Omental fat pad (tissue), 4 donors: ENCODE measurements at places on chromosomes 16 and 17. TPM values are rescaled to one million over a fixed set of nuclear protein-coding genes. Genes with fewer than 3 reads are reported as not detected.

- DNase-seq, result no peak
Observed at GRCh38 chr16:85583491-85584181, 29.5 kb upstream of the GSE1 start.

GRCh38 chr17:75079023-75079373, 8.8 kb upstream of the SLC16A5 start:
- DNase-seq, result no peak

DNA sequence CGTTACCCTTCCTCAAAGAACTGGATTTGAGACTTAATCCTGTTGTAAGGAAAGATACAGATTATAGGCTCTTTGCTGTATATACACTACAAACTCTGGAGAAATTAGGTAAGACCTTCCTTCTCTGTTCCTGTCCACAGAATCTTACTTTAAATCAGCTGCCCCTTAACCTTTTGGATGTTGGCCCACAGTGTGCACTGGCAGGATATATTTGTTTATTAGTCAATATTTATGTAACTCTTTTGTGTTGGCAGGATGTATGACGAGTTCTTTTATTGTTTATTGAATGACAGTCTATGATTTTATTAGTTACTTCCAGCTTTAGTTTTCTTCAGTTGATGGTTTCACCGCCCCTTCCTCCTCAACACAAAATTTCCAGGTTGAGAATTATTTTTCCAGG, 19.7 kb downstream of the LRRC36 start:
- DNase-seq, result no peak

GRCh38 chr17:81114351-81115093, 50.8 kb upstream of the PVALEF start:
- no peak for DNase-seq

- no peak for DNase-seq
Observed at GRCh38 chr16:4315186-4316107, at the start of gene GLIS2. Gene GLIS2 (plus strand): TSS chr16:4316067. CDS start chr16:4332281, 16,214 bp downstream.

GRCh38 chr16:52832771-52833170, 219.9 kb downstream of the CHD9NB start:
- DNase-seq, result no peak

DNA sequence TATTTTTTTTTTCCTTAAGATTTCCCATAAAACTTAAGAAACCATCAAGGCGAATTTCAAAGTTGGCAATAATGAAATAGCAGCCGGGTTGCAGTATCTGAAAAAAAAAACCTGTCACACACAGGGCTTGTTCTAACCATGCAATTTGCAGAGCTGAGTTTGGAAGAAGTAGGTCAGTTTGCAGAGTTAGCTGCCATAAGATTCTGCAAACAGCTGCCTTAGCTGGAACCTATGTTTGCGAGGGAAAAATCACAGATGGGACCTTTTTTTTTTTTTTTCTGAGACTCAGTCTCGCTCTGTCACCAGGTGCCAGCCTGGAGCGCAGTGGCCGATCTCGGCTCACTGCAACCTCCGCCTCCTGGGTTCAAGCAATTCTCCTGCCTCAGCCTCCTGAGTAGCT, 98.5 kb upstream of the HS3ST4 start:
- no peak for DNase-seq

DNA sequence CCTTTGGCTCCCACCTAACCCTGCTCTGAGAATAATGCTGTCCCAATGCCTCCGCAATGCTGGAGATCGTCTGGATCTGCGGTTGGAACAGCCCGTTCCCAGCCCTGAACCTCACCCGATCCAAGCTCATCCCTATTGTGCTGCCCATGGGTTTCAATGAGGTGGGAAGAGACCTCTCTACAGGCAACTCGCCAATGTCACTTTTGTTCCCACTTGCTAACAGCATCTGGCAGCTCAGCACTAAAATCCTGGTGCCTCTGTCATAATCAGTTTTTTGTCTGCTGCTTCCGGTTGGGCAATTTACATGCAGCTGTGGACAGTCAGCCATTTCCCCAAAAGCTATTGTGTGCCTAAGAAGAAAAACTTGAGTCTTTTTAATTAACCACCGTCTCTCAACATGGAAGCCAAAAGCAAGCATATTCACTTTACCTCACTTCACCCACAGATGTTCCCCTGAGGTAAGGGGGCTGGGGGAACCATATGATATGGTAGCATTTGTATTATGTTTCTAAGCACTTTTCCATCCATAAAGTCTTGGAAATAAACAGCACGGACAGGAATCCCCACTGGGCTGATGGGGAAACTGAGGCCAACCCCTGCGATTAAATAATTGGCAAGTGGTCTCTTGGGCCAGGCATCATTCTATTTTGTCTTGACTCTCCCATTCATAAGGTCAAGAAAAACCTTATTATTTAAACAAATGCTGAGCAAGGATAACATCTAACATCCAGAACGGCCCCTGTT, 159.2 kb upstream of the CDH5 start:
- DNase-seq, result no peak

DNA sequence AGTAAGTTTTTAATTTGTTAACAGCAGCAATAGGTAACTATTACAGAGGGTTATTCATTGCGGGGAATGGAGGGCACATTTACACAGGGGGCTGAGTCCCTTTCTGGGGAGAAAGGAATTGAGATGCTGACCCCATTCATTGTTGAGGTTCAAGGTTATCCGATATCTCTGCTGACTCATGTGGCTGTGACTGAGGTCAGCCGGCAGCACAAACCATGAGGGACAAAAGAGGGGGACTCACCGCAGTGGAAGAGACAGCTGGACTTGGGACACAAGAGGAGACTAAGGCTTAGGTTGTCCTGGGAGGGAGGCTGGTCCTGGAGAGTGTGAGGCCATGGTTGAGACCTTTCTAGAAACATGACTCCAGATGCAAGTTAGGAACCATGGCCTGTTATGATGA, 119.1 kb upstream of the XYLT1 start:
- DNase-seq, result no peak

DNA sequence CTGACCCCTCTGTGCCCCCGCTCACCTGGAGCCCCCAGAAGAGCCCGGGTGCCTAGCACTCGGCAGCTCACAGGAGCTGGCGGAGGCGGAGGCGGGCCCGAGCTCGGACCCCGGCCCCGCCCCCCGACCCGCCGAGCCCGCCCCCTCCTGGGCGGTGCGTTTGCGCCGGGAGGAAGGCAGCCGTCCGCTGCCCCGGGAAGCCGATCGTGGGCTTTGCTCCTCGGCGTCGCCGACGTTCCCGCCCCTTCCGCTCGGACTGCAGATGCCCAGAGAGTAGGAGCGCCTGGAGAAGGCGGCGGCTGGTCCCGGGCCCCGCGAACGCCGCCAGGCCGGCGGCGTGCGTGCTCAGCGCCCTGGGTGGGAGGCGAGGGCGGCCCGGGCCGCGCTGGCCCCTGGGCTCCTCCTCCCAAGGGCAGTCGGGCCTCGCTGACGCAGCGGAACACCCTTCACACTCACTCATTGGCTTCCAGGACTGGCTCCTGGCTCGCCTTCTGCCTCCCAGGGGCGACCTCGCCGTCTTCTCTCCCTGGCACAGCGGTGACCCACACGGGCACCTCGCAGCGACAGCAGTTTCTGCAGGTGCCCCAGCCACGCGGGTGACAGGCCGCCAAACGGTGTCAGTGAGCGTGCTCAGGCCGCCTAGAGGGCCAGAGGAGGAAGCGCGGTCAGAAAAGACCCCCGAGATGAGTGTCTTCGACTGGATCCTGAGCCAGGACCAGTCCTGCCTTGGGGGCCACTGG, at the start of gene PLSCR3:
Gene PLSCR3, minus strand, starts transcription at position 74 of the 740 bp plus-strand sequence. CDS start 415 bp downstream, outside the sequence.
- no peak for DNase-seq

DNA sequence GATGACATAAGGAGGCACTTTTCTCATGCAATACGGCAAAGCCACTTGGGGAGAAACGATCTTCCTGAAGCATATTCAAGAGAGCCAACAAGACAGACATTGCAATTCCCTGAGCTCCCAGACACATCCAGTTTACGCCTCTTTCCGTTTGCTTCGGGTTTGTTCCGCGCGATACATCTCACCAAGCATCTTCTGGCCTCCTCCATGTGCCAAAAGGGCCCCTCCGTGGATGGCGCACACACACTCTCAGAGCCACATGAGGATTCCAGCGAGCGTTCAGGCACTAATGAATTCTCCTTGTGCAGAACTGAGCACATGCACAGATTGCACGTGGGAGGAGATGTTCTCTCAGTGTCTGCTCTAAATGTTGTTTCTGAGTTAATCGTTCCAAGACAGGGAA, 146.7 kb upstream of the SHISA6 start:
- no peak for DNase-seq

- no peak for DNase-seq
Observed at GRCh38 chr17:82231562-82232321, 2.9 kb downstream of the SLC16A3 start.

- DNase-seq, result no peak
Observed at GRCh38 chr17:30238387-30239088, 3.0 kb upstream of the SLC6A4 start.

- DNase-seq, result no peak
Observed at GRCh38 chr16:28196387-28196987, 15.3 kb downstream of the XPO6 start.

DNA sequence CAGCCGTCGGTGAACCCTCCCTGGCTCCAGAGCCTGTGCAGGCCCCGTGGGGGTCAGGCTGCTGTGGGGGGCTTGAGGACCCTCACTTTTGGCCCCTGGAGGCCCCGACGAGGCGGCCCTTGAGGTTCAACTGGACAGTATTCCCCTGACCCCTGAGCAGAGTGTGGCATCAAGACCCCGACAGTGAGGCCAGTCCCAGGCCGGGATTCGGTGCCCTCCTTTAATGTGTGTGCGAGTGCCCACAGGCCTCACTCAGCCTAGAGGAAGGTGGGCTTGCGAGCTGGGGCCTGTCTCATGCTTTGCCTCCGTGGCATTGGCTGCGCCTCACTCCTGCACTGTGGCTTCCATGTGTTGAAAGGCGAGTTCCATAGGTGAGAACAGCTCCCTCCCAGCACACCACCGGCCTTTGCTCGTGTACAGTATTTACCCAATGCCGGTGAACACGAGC, 94.5 kb downstream of the METRNL start:
- no peak for DNase-seq

- no peak for DNase-seq
Observed at GRCh38 chr16:15897121-15897780, 8.8 kb upstream of the CEP20 start.

- DNase-seq, result no peak
Observed at GRCh38 chr17:36975922-36976515, 27.3 kb downstream of the AATF start.

DNA sequence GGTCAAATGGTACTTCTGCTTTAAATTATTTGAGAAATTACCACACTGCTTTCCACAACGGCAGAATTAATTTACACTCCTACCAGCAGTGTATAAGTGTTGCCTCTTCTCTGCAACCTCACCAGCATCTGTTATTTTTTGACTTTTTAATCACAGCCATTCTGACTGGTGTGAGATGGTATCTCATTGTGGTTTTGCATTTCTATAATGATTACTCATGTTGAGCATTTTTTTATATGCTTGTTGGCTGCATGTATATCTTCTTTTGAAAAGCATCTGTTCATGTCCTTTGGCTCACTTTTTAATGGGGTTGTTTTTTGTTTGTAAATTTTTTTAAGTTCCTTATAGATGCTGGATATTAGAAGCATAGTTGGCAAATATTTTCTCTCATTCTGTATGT, 446.7 kb downstream of the PMP22 start:
- DNase-seq, result no peak

DNA sequence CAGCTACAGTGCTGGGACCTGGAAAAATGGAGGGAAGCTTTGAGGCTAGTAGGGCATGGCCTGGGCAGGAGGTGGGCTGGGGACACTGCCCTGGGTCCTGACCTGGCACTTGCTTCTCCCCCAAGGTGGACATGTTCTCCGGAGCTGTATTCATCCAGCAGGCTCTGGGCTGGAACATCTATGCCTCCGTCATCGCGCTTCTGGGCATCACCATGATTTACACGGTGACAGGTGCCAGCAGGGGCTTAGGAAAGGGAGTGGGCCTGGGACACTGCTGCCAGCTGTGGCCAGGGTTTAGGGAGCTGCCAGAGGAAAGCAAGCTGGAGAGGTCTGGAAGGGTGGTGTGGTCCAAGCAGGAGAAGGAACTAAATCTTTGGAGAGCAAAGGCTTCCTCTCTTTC, 3.1 kb downstream of the SLC5A2 start:
- DNase-seq, result no peak

- no peak for DNase-seq
Observed at GRCh38 chr16:11149011-11149616, 106.9 kb downstream of the SOCS1 start.

DNA sequence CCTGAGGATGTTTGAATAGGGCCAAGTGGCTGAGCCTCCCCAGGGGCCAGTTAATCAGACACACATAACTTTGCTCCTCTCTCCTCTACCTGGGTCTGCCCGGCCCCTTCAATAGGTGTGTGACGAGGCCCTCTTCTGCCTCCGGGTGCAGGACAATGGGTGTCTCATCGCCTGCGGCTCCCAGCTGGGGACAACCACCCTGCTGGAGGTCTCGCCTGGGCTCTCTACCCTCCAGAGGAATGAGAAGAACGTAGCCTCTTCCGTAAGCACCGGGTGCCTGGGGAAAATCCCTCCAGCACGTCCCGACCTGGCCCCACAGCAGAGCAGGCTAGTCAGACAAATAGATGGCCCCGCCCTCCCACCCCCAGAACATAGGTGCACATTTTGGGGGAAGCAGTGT, 16.1 kb upstream of the KIF19 start:
- no peak for DNase-seq

DNA sequence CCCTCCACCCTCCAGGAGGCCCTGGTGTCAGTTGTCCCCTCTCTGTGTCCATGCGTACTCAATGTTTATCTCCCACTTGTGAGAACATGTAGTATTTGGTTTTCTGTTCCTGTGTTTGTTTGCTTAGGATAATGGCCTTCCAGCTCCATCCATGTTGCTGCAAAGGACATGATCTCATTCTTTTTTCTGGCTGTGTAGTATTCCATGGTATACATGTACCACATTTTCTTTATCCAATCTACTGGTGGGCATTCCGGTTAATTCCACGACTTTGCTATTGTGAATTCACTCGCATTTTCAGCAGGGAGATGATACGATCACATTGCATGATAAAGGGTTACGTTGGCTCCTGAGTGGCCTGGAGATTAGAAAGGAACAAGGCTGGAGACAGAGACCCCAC, 286.2 kb downstream of the FOXL1 start:
- DNase-seq, result no peak

- no peak for DNase-seq
Observed at GRCh38 chr16:4649744-4650442, 25.3 kb downstream of the MGRN1 start.

GRCh38 chr17:80573701-80574100, 29.1 kb downstream of the RPTOR start:
- DNase-seq, result no peak

The C1QTNF8 gene
- total RNA-seq, result not detected

The HOXB2 gene
- total RNA-seq, result 9.7 TPM

The DBNDD1 gene
- total RNA-seq, result not detected

The CD300H gene
- total RNA-seq, result not detected

The ITGA3 gene
- 28.5 TPM for total RNA-seq

The CCL13 gene
- total RNA-seq, result 1.4 TPM

The SDF2 gene
- 38.2 TPM for total RNA-seq

The ABCC11 gene
- 0.79 TPM for total RNA-seq

The SCIMP gene
- total RNA-seq, result 10.4 TPM

The MYLK3 gene
- total RNA-seq, result not detected

The HBQ1 gene
- not detected for total RNA-seq

The KLHDC4 gene
- 53.8 TPM for total RNA-seq

The CCL2 gene
- 556 TPM for total RNA-seq
